Activated naive CD8-positive, alpha-beta T cell treated with anti-CD3 and anti-CD28 coated beads, Interleukin-2, amount 50 U/mL, for 24 hours (primary cell): ENCODE measurements at places on chromosomes 12 and 14.

DNA sequence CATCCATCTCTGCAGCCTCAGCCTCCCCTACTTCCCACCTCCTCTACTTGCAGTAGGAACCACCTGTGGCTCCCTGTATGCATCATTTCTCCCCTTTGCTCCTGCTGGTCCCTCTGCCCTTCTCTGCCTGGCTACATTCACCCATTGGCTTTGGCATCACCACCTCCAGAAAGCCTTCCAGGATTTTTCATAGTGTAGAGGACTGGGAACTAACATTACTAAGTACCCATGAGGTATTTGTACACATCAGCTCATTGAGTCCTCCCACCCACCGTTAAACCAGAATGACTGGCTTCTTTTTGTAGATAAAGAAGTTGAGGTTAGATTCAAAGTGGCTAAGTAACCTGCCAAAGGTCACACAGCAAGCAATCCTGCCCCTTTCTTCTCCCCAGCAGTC, 17.1 kb downstream of the SYNE3 start:
- no peak for DNase-seq

DNA sequence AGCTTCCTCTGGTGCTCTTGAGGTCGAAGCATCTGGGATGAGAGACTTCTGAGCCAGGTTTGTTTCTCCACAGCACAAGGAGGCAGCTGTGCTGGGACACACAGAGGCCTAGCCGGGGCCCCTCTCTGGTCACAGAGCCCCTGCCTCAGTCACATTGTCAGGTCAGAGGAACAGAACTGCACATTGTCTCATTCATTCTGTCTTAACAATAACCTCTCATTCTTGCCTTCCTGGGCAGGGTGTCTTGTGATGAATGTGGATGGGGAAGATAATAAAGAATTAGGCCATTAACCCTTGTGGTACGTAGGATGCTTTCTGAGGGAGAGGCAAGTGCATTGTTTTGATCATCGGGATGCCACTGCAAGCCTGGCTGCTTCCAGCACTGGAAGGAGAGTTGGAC, 29.8 kb downstream of the FNTB start:
- no peak for DNase-seq

DNA sequence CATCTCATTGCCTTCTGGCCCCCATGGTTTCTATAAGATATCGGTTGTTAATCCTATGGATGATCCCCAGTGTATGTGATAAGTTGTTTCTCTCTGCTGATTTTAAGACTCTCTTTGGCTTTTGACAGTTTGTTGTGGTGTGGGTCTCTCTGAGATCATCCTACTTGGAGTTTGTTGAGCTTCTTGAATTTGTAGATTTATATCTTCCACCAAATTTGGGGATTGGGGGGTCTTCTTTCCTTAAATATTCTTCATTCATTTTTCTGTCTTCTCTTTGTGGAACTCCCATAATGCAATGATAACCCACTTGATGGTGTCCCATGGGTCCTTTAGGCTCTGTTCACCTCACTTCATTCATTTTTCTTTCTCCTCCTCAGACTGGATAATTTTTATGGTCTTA, 20.0 kb upstream of the BBS10 start:
- no peak for DNase-seq

DNA sequence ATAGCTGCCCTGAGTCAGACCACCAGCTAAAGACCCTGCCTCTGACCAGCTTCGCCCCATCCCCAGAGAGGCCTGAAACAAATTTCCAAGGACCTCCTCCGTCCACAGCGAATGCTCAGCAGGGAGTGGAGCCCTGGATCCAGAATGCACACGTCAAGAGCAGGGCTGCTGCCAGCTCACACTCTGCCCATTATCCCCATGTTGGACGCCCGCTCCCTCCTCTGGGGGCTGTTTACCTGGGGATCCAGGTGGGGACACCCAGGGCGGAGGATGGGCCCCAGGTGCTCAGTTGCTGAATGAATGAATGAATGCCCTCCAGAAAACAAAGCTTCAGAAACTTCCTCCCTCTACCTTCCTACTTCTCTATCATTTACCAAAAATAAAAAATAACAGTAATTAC, 18.1 kb downstream of the BCL11B start:
- peak; percentile 7 for DNase-seq

GRCh38 chr12:44193281-44193680, 357.4 kb downstream of the TMEM117 start:
- no peak for DNase-seq

GRCh38 chr12:40522837-40523236, 169.4 kb upstream of the CNTN1 start:
- no peak for DNase-seq
